ENCODE measurements at places on chromosomes 12 and 14.

- DNase-seq, result no peak
Measured at GRCh38 chr14:50762001-50762930, 68.7 kb downstream of the NIN start.

- no peak for DNase-seq
Measured at GRCh38 chr12:113040722-113041171, 15.8 kb upstream of the DTX1 start.

GRCh38 chr14:100678469-100678828, 48.2 kb upstream of the DLK1 start:
- no peak for DNase-seq

GRCh38 chr14:22549324-22549962, 39.6 kb downstream of the DAD1 start:
- no peak for DNase-seq

DNA sequence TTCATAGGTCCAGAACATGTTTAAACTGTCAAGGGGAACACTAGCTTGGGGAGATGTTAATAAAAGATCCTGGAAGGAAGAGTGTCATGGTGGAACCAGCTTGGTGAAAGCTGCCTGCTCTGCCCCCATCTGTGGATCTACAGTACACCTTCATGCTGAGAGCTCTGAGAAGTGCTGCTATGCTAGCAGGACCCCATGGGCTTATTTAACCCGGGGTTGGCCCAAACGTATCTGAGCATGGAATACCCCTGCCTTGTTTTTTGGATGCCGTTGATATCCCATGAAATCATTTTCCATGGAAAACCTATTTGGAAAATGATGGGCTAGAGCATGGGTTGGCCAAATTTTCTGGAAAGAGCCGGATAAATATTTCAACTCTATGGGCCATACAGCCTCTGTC, 14.2 kb downstream of the UBE3B start:
- DNase-seq, result no peak

GRCh38 chr14:51870606-51871005, 10.2 kb downstream of the GNG2 start:
- no peak for DNase-seq

- DNase-seq, result peak; percentile 23
Measured at GRCh38 chr12:29783773-29784666, at the start of gene TMTC1. TMTC1 (minus strand) TSS chr12:29783942; CDS start chr12:29783751, 191 bp downstream.

GRCh38 chr14:31414190-31414833, 6.0 kb downstream of the HEATR5A start:
- no peak for DNase-seq

- DNase-seq, result no peak
Measured at GRCh38 chr12:55982319-55982936, 8.6 kb downstream of the RAB5B start.

DNA sequence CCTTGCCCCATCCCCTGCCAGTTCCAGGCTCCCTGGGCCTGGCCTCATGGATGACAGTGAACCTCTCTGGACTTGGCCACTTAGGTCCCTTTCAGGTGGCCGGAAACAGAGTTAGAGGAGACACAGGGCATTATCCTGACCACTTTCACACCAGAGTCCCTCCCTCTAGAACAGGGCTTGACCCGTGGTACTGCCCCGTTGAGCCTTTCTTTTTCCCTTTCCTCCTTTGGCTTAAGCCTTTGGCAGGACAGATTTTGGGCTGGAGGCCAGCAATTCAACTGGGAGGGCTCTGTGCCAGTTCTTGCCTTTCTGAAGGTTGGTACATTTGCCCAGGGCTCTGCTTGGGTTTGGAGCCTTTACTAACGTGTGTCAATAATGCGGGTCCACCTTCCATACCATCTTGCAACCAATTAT, 22.8 kb downstream of the TPCN1 start:
- DNase-seq, result no peak

GRCh38 chr14:23618415-23618988, 17.7 kb upstream of the DHRS2 start:
- DNase-seq, result no peak

DNA sequence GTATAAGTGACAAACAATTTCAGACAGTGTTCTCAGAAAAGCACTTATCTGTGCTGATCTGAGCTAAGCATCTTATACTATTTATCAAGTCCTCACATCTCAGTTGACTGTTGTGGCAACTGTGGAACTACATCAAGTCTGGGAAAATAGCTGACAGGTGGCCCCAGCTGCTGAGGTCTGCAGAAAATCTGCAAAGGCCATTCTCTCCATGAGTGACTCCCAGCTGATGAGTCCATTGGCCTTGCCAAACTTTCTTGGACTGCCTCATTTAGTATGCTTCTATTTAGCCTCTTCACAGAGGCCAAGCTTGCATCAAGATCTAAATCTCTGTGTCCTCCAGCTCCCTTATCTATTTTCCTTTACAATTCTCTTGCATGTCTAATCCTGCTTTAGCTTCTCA, 174.5 kb upstream of the RBM19 start:
- DNase-seq, result peak; percentile 11

DNA sequence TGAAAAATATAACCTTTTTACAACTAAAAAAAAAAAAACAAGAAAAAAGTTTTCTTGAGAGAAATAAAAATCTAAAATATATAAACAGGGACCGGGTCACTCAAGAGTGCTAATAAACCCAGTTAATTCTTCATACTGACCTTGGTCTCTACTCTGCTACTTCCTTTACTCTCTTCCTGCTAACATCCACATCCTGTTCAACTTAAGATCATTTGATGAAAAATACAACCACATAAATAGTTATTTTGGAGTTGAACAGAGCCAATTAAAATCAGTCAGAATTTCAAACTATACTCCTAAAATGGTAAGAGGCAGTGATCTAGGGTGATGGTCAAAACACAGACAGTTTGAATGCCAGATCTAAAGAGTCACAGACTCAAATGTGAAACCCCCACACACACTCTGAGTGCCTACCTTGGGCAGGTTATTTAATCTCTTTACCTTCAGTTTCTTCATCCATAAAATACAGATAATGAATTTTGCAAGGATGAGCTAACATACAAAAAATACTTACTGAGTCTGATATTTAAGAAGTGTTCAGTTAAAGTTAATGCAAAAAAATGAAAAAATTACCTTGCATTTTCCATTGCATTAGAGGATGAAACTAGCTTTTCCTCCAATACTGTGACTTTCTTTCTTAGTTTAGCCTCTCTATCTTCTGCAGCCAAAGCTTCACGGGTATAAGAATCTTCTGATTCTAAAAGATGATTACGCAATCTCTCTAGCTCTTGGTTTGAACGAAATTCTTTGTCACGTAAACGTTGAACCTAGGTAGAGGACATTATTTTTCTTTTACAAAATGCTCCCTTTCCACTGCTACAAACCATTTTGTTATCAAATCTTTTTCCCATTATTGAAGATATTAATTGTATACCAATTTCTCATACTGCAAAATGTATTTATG, 40.9 kb downstream of the TRIP11 start:
- DNase-seq, result no peak

- no peak for DNase-seq
Measured at GRCh38 chr12:11863988-11864387, 206.8 kb upstream of the BCL2L14 start.

DNA sequence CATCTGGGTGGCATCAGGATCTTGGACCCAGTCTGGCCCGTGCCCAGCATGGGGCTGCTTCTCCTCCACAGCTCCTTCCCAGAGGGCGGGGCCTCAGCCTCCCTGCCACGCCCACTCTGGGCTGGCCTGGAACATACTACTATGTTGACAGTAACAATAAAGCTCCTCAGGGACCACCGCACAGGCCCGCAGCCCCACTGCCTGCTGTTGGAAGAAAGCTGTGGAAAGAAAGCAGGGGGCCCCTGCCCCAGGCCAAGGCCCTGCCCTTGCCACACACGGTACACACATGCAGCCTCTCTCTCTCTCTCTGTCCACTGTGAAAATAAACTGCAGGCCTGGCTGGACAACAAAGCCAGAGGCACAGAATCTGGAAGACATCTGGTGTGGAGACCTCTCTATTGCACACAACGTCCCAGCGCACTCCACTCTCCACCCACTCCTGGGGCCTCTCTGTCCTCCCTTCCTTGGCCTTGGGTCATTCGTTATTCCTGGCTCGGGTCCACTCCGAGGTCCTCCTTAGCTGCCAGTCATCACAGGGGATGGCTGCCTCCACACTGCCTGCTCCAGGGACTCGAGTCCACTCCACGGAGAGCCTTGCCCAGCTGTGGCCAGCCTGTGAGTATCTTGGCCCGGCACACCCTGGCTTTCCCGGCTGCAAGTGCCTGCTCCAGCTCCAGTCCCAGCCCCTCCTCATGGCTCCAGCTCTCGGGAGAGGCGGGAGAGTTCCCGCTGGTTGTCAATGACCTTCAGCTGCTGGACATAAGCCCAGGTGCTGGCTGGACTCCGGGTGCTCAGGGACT, 11.8 kb upstream of the ENDOU start:
- DNase-seq, result no peak

- no peak for DNase-seq
Measured at GRCh38 chr12:64034901-64035576, 187.1 kb downstream of the KICS2 start.

DNA sequence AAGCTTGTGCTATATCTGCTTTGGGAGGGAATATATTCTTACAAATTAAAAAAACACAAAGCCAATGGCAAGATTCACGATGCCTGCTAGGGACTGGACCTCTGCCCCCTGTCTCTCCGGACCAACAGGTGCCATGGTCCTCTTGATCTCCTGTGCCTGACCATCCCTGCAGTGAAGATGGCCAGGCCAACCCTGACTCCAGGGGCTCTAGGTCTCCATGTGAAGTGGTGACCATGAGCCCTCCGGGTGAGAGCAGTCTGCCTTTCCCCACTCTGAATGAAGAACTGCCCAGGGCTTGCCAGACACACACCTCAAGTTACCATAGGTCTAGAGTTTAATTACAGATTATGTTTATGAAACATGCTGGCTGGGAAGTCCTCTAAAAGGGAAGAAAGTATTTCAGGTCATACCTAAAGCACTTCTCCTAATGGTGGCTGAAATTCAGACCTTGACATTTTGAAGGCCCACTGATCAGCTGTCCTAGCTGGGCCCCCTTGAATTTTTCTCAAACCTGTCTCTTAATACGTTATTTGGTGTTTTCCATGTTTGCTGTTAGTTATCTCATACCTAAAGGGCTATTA, 1.4 kb downstream of the ARHGDIB start:
- DNase-seq, result no peak

DNA sequence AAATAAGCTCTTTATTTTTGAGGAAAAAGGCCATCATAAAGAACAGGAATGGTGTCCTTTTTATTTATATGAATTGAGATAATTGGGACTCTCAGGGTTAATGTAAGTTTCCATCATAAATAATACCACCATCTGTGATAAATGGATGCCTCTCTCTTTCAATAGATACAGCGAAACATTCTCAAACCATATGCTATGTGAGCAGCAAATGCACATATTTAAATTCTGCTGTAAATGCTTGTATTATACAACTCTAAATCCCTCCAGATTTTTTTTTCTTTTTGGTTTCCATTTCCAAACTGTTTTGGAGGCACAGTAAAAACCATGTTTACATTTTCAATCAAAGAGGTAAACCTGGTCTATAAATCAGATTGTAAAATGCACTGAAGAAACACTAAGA, 132.3 kb downstream of the TMEM132C start:
- no peak for DNase-seq

GRCh38 chr12:33205981-33206380, 233.6 kb downstream of the SYT10 start:
- DNase-seq, result no peak
